ENCODE measurements at places on chromosomes 5 and 9.

- DNase-seq = no peak
Observed at GRCh38 chr5:7146886-7147285, 249.1 kb upstream of the ADCY2 start.

DNA sequence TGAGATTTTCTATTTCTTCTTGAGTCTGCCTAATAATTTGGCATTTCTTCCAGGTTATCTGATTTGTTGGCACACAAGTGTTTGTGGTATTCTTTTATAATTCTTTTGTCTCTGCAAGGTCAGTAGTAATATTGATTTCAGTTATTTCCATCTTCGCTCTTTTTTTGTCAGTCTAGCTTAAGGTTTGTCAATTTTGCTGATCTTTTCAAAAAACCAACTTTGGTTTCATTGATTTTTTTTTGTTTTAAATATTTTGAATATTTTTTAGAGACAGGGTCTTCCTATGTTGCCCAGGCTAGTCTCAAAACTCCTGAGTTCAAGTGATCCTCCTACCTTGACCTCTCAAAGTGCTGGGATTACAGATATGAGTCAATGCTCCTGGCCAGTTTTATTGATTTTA, 162.8 kb downstream of the BARX1 start:
- DNase-seq = no peak

- DNase-seq = no peak
Observed at GRCh38 chr9:28930766-28931165, 1357.5 kb upstream of the C9orf72 start.

GRCh38 chr5:43658509-43658908, 55.5 kb downstream of the NNT start:
- DNase-seq = no peak

- no peak for DNase-seq
Observed at GRCh38 chr5:143695941-143696340, 116.0 kb upstream of the HMHB1 start.

DNA sequence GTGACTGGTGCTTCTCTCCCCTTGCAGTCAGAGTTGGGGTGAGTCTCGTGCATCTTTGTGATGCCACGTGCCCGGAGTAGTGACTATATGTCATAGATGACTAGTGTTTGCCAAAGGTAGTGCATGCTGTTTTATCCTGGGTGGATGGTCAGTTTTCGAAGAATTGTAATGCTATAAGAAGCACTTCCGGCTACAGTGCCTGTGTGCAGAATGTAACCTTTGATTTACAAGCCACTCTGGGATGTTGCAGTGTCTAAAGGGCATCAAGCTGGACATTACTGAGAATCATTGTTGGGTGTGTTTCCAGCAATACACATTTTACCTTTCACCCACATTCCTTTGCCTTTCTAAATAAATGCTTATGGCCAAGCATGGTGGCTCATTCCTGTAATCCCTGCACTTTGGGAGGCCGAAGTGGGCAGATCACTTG, 16.7 kb downstream of the MVB12B start:
- no peak for DNase-seq

DNA sequence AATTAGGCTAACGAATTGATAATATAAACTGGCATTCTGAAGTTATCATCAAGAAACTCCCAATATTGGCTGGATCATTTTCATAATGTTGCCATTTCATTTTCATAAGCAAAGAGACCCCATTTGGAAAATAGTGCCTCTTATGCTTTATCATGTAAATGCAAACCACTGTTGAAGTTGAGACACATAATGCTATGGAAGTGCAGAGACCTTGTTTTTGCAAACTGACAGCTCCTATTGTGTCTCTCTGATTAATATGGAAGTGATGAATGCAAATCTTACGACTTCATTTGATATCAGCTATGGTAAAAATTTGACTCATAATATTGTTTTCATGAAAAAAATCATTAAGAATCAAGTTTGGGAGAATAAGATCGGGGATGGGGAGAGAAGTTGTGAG, 25.3 kb upstream of the ZNF608 start:
- DNase-seq = no peak

DNA sequence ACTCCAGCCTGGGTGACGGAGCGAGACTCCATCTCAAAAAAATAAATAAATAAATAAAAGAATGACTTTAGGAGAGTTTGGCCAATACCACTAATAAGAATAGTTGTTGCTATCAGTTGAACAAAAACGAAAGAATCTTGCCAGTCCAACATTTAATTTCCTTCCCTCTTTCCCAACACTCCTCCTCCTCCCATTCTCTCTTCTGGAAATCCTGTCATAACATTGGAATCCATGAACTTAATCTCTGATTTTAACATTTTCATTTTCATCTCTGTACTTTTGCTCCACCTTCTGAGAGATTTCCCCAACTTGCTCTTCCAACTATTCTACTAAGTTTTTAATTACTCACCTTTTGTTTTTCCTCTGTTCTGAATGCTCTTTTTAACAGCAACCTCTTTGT, 42.8 kb upstream of the CDK20 start:
- DNase-seq = no peak
